ENCODE measurements at places on chromosomes 2 and 18.

GRCh38 chr2:126714191-126714965 is 58.4 kb downstream of the GYPC start:
- no peak for DNase-seq

DNA sequence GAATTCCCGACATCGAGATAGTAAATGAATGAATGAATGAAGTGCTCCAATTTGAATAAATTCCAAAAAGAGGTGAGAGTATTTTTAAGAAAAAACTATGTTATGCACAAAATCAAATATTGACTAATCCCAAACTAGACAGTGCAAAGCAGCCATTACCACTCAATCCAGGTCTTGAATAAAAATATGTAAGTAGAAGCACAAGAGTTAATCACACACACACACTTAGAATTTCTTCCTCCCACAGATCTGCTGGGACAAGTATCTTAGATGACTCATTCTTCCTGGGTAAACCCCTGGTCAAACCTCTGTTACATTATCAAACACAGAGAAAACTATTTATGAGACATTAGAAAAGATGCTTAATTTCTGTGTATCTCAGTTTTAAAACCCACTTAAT is 102.0 kb downstream of the PLA2R1 start:
- DNase-seq = no peak

DNA sequence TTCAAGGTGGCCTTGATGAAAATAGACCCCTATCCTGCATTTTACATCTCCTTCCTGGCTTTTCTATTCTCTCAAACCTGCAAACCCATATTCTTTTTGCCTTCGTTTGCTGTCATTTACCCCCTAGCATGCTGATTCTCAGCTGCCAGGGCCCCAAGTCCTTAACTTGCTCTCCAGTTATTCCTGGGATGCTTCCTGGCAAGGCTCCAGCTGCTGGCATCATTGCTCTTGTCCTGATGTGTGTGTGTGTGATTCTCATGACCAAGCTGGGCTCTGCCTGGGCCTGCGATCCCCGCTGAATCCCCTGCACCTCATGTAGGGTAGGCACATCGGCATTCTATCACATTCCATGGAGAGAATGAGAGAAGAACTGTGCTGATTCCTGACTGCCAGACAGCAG is 11.9 kb downstream of the NPAS2 start:
- DNase-seq = no peak

- no peak for DNase-seq
These were observed 272.5 kb downstream of the GALR1 start for GRCh38 chr18:77522051-77522675.

- no peak for DNase-seq
These were observed 170.3 kb upstream of the MGAT5 start for GRCh38 chr2:134083548-134083947.

- no peak for DNase-seq
These were observed 45.4 kb downstream of the LCT start for GRCh38 chr2:135791418-135792190.

GRCh38 chr2:215929602-215930335 is 83.6 kb downstream of the MREG start:
- DNase-seq = no peak

DNA sequence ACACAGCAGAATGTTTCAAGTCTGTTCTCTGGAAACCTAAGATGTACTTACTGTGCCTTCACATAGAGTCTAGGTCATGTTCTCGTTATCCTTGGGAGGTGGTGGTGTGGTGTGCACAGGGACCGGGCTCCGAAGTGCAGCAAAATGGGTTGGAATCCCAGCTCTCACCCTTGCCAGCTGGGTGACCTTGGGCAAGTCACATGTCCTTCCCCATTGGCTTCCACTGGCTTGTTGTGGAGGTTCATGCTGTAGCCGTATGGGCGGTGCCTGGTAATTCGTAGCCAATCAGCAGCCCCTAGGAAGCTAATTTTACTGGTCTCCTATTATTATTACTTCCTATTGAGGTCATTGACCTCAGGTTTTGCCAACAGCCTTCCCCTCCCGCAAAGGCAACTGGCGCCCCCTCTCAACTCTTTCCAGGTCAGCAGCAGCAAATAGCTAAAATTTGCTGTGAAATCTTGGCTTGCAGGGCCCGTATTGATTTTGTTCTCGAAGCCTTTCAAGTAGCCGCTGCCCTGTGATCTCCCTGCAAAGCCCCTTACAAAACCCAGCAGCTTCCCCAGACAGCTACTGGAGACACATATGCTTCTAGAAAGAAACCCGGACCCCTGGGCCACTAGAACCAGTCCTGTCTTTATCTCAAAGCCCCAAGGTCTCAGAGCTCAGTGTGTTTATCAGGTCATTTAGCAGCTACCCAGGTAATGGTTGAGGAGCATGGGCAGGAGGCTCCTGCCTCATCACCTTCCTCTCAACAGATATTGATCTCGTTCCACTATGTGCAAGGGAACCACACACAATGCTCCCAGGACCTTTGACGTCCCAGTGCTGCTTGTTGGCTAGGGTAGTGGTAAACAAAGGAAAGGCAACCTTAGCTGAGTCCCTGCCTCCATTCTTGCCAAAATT is 66.5 kb upstream of the SLC1A4 start:
- no peak for DNase-seq

GRCh38 chr2:27021253-27022049 is 11.3 kb upstream of the TMEM214 start:
- DNase-seq = no peak

DNA sequence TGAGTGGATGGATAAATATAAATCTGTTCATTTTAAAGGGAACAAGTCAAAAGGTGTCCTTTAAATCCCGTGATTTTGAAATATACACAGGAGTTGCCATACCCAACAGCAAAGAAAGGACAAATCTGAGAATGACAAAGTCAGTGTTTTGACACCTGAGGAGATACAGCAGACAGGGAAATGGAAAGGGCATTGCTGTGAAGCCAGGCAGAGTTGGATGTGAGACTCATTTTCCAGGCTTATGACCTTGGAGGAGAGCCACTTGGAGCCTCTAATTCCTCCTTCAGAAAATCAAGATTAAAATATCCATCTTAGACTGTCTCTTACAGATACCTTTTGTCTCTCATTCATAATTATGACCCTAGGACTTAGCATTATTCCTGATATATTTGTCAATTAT is 154.5 kb downstream of the GALNT3 start:
- no peak for DNase-seq

DNA sequence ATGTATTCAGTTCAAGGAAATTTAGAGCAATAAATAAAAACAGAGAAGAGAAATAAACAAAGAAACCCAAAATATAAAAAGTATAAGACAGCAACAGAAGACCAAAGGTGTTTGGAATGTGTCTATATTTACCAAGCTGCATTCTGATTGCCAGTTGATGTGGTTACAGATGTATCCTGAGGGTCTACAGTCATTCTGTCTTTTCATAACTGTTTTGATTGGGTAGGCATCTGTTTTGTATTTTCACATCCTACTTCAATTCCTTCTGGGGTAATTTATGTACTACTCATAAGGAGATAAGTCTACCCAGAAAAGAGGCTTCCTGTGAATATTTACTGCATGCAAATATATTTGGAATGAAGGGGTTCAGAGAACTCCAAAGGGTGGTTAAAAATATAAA is 596.8 kb upstream of the GCFC2 start:
- no peak for DNase-seq

DNA sequence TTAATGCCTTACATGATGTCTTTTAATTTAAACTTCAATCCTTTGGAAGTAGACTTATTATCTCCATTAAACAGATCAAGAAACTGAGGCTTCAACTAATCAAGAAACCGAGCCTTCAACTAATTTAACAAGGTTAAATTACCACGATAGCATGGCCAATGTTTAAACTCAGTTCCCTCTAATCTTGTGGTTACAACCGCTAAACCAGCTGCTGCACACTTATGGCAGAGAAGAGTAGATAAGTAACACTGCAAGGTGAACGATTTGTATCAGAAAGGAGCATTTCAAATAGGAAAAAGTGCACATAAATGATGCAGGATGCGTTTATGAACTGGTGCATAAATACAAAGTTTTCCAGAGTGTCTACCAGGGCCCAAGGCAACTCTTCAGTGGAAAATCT is 144.6 kb upstream of the CAVIN2 start:
- DNase-seq = no peak

DNA sequence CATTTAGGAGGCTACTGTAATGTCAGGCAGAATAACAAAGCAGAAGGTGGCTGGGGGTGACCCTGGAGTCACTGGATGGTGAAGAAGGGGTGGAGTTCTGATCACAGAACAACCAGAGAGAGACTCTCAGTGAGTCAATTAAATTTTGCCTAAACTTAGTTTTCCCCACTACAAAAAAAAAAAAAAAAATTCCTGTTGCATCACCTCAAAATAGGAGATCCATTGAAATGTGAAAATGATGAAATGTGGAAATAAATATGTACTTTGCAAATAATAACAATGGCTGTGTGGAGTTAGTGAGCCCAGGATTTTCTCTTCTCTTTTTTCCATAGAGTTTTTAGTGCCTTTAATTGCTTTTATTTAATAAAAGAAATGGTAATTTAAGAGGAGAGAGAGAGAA is 165.5 kb downstream of the GFPT1 start:
- DNase-seq = no peak

GRCh38 chr2:149049142-149049541 is 10.6 kb downstream of the LYPD6B start:
- DNase-seq = no peak

DNA sequence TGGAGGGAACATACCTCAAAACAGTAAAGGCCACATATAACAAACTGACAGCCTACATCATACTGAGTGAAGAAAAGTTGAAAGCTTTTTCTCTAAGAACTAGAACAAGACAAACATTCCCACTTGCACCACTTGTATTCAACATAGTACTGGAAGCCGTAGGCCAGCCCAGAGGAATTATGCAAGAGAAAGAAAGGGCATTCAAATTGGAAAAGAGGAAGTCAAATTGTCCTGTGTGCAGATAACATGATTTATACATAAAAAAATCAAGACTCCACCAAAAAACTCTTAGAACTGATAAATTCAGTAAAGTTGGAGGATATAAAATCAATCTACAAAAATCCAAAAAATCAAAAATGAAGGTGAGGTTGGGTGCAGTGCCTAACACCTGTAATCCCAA is 8.0 kb upstream of the KDM3A start:
- DNase-seq = peak; percentile 24

DNA sequence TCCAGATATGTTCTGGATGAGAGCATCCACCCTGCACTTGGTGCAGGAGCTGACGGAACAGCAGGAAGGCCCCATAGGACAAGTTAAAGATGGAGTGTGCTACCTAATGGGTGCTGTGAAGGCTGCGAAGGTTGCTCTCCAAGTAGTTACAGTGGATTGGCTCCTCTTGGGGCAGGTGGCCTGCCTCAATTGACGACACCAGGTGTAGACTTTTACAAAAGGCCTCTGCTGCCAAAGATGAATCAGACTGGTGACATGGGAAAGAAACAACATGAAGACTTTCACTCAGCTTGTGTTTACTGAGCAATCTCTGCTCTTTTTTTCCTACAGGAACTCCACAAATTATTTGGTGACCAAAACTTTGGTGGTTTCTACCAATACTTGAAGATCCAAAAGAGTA is 437.7 kb downstream of the PLCL1 start:
- no peak for DNase-seq

- DNase-seq = no peak
These were observed 84.3 kb downstream of the NETO1 start for GRCh38 chr18:72783530-72783929.

DNA sequence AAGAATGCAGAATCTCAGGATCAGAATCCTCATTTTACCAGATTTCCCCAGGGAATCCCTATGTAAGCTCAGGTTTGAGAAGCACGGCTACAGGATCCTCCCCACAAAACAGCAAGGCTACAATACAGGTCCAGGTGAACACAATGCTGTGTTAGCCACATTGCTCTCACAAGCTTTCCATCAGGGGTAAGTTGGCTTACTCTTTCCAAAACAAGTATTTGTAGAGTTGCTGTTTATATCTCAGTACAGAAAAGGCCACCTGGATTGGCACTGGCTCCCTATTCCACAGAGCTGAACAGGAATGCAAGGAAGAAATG is 11.0 kb downstream of the SPRED2 start:
- no peak for DNase-seq

GRCh38 chr2:37851428-37851827 is 73.7 kb upstream of the RMDN2 start:
- no peak for DNase-seq

GRCh38 chr2:160201849-160202539 is 1.9 kb upstream of the ITGB6 start:
- DNase-seq = no peak

DNA sequence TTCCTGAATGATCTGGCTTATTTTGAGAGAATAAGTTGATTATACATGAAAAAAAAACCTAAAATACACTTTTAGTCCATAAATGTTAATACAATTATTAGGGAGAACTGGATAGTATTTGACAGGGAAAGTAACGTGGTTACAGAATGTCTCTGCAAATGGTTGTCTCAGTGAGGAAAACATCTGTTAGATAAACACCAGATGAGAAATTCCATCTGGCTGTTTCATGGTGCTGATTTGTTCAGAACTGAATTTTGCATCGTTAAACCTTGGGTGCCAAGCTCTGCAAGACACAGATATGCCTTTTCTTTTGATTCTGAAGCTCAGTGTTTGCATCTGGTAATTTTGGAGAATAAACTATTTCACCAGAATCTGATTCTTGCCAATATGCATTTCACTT is 90.4 kb downstream of the SCN3A start:
- no peak for DNase-seq

DNA sequence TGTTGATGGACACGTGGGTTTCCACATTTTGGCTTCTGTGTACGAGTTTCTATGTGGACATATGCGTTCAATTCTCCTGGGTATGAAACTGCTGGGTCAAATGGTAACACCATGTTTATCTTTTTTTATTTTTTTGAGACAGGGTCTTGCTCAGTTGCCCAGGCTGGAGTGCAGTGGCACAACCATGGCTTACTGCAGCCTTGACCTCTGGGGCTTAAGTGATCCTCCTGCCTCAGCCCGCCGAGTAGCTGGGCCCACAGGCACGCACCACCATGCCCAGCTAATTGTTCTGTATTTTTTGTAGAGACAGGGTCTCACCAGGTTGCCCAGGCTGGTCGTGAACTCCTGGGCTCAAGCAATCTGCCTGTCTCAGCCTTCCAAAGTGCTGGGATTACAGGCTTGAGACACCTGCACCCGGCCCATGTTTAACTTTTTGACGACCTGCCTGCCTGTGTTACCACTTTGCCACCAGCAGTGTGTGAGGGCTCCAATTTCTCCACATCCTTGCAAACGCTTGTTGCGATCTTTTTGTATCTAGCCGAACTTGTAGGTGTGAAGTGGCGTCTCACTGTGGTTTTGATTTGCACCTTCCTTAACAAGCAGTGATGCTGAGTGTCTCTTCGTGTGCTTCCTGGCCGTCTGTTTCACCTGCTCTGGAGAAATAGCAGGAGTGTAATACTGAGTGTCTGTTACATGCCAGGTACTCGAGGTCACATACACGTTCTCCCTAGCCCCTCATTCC is 6.9 kb downstream of the HSBP1L1 start:
- no peak for DNase-seq

GRCh38 chr2:239768031-239768790 is 256.9 kb downstream of the NDUFA10 start:
- no peak for DNase-seq

- no peak for DNase-seq
These were observed 122.8 kb downstream of the TMEM18 start for GRCh38 chr2:554444-554843.

GRCh38 chr2:156401861-156402260 is 34.3 kb upstream of the GPD2 start:
- DNase-seq = no peak

Data from GF-D8 (cell line).